ENCODE measurements at places on chromosomes 4 and X.

- no peak for DNase-seq
These were observed 61.1 kb downstream of the FBXO8 start for GRCh38 chr4:174222266-174222872.

DNA sequence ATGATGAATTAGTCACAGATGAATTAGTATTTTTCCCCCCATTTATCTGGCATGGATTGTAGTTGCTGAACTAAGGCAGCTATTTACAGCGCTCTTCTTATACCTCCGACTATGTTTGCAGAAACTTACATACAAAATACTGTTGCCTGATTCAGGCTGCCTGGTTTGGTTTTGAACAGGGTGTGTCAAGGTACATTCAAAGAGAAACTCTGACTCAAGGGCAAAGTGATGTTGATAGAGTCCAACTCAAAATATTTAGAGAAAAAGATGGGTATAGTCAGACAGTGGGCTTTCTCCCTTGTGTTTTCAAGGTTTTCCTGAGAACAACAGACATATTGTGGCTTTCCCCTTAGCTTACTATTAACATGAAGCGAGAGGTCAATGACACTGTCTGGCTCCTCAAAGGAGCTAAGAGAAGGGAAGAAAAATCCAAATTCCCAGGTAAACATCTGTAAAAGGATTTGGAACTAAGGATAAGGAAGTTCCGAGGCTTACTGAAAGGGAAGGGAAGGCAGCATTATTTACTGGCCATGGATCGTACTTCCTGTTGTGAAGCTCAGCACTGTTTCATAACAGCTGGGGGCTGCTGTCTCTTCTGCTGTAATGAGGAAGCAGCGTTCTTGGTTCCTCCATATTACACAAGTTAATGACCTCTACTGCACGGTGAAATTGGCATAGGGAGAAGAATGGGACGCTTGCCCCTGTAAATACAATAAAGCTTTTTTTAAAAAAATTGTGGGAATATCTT lies 30.9 kb downstream of the FAM9C start:
- DNase-seq, result no peak

GRCh38 chr4:135601351-135601750 lies 1399.8 kb upstream of the PABPC4L start:
- DNase-seq, result no peak

GRCh38 chr4:55214172-55214571 lies 88.8 kb upstream of the KDR start:
- no peak for DNase-seq

GRCh38 chr4:25238052-25238451 lies 4.2 kb downstream of the PI4K2B start:
- no peak for DNase-seq

DNA sequence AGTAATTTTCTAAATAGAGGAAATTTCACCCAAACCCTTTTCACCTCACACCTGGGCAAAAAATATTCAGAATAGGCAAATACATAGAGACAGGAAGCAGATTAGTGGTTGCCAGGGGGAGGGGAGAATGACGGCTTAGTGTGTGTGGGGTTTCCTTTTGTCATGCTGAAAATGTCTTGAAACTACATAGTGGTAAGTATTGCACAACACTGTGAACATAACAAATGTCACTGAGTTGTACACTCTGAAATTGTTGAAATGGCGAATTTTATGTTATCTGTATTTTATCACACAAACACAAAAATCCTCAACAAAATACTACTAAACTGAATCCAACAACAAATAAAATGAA lies 60.7 kb upstream of the PLAC1 start:
- DNase-seq, result no peak

- no peak for DNase-seq
These were observed 30.3 kb upstream of the CLDN24 start for GRCh38 chr4:183352546-183352945.
